Ascending aorta (tissue), 2 donors: ENCODE measurements at places on chromosomes 13 and 19.

GRCh38 chr13:20814224-20814910 lies 40.6 kb upstream of the EEF1AKMT1 start:
- H3K4me3 ChIP-seq, result peak overlapping the region; percentile 38
- no peaks in the 10 kb centered on the region for H3K27me3 ChIP-seq
- H3K4me1 ChIP-seq, result peaks cover 24% of the 10 kb centered on the region
- H3K36me3 ChIP-seq, result peaks cover 4% of the 10 kb centered on the region

DNA sequence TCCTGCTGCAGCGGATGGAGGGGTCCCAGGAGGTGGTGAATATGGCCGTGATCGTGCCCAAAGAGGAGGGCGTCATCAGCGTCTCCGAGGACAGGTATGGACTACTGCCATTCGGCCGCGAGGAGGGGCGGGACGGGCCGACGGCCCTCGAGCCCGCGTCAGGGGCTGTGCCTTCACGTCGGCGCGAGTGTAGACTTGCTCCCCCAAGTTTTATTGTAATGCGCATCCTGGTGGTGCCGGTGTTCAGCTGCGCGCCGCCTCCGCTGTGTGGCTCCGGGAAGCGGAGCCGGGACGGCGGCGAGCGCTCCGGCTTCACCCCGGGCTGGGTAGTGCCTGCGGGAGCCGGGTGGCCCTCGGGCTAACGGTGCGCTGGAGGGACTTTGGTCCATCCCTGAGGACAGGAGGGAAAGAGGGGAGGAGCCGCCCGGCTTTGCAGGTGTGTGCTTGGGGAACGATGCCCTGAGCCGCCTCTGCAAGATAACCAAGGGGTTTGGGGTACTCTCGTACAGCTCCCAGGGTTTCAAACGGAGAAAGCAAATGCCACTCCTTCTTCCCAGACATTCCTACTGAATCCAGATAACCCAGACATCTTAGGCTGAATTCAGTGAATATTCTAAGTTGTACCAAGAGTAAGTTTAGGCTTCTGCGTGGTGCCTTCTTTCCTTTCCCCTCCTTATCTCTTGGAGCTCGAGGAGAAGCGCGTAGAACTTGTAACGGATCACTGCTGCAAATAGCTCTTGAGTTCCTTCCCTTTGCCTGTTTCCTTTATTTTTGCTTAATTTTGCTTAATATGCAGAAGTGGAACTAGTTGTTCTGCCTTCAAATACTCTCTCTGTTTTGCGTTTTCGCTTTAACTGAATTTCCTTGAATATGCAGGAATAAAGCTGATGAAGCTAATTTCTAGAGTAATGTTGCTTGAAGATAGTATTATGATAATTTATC lies 740 bp downstream of the WDFY2 start:
- H3K4me3 ChIP-seq, result peak overlapping the region; percentile 90
- no peaks in the 10 kb centered on the region for H3K4me1 ChIP-seq
- peak; percentile 81 for DNase-seq
- no peaks in the 10 kb centered on the region for H3K36me3 ChIP-seq
- H3K27me3 ChIP-seq, result no peaks in the 10 kb centered on the region

GRCh38 chr13:67509018-67509417 lies 278.9 kb upstream of the PCDH9 start:
- H3K4me3 ChIP-seq, result no peak overlapping the region
- no peak overlapping the region for H3K27ac ChIP-seq
- no peaks in the 10 kb centered on the region for H3K27me3 ChIP-seq
- no peaks in the 10 kb centered on the region for H3K36me3 ChIP-seq
- H3K4me1 ChIP-seq, result no peaks in the 10 kb centered on the region
- DNase-seq, result no peak

DNA sequence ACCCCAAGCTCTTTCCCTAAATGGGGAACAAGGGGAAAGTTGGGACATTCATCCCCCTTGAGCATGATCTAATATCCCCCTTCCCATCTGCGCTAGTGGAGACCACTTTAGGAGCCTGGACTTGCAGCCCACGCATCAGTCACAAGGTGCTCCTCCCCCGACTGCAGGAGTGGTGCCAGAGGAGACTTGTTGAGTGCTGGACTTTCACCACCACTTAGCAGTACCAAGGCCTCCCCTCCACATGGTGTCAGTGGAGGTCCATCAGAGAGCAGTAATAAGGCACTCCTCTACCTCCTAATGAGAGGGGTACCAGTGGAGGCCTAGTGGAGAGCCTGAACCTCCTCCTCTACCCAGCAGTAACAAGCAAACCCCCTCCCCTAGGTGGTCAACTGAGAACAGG lies 22.5 kb downstream of the CAB39L start:
- no peak overlapping the region for H3K27ac ChIP-seq
- H3K36me3 ChIP-seq, result no peaks in the 10 kb centered on the region
- H3K4me3 ChIP-seq, result no peak overlapping the region
- no peaks in the 10 kb centered on the region for H3K27me3 ChIP-seq
- no peak for DNase-seq

DNA sequence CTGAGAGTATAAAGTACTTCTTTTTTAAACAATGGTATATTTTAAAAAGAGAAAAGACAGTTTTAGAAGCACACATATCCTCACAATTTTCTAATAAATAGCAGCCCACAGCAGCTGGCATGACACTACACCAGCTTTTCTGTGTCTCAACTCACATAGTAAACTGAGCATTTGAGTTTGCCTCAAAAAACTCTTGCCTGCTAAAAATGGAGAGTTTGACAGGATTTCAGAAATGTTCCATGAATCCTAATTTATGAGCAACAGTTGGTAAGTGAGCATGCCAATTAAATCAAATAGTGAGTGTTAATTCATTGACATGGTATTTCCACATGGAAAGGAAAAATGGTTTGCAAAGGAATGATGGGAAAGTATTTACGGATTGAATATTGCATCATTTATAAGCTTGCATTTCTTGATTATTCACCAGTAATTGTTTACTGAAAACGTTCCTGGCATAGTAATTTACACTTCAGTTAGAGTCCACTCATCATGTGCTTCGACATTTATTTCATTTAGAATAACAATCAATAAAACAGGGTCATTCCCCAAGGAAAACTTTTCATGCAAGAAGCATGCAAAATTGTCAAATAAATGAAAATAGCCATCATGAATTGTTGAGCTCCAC lies 323.0 kb downstream of the EFNB2 start:
- H3K4me3 ChIP-seq, result no peak overlapping the region
- no peak for DNase-seq
- H3K27me3 ChIP-seq, result no peaks in the 10 kb centered on the region

DNA sequence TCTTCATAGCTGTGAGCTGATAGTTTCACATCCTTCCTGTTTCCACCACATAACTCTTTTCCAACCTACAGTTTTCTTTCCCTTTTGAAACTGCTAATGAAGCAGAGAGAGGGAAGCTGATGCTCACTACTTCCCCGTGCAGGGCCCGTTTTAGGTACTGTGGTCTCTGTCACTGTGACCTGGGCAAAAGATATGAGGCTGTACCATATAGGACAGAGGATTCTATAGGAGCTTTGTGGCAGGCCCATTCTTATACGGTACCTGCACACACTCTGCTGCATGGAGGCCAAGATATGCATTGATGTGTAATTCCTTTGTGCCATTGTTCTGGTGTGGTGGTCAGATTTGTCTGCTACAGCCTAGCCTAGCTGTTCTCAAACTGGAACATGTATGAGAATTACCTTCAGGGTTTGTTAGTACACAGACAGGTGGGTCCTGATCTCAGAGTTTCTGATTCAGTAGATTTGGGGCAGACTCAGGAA lies 577.3 kb downstream of the LMO7 start:
- H3K27me3 ChIP-seq, result no peaks in the 10 kb centered on the region
- H3K4me3 ChIP-seq, result no peak overlapping the region
- H3K36me3 ChIP-seq, result no peaks in the 10 kb centered on the region
- no peak for DNase-seq

- DNase-seq, result no peak
- H3K4me1 ChIP-seq, result peaks cover 5% of the 10 kb centered on the region
- no peaks in the 10 kb centered on the region for H3K36me3 ChIP-seq
- no peak overlapping the region for H3K4me3 ChIP-seq
Measured at GRCh38 chr13:31896427-31896826, 135.1 kb upstream of the FRY start.

DNA sequence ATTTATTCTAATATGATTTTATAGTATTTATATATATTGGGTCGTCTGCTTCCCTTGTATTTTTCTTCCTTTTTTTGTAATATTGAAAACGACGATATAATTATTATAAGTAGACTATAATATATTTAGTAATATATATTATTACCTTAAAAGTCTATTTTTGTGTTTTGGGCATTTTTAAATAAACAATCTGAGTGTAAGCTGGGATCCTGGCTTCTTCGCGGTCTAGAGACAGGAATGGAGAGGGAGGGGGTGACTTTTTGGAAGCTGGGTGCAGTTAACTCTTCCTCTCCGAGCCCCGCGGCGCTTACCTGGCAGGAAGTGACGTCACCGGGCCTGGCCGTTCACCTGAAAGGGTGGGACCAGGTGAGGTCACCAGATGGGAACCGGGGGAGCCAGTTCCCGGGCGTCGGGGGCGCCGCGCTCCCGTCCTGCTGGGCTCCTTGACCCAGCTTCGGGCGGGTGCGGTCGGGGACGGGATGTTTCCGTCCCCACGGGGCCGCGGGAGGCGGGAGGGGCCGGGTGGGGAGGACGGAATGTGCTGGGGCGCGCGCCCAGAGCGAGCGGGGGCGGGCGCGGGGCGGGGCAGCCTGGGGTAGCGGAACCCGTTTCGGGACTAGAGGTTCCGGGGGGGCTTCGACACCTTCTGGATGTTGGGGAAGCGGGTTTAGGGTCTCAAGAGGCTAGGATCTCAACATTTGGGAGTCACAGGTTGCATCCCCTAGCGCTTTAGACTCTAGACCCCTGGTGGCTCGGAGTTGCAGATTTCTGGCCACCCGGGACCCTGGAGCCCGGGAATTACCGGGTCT lies 2.8 kb downstream of the ZFP36 start:
- peak overlapping the region; percentile 100 for H3K27ac ChIP-seq
- peak; percentile 71 for DNase-seq
- peak overlapping the region; percentile 98 for H3K4me3 ChIP-seq
- H3K36me3 ChIP-seq, result peaks cover 18% of the 10 kb centered on the region
- no peaks in the 10 kb centered on the region for H3K27me3 ChIP-seq

DNA sequence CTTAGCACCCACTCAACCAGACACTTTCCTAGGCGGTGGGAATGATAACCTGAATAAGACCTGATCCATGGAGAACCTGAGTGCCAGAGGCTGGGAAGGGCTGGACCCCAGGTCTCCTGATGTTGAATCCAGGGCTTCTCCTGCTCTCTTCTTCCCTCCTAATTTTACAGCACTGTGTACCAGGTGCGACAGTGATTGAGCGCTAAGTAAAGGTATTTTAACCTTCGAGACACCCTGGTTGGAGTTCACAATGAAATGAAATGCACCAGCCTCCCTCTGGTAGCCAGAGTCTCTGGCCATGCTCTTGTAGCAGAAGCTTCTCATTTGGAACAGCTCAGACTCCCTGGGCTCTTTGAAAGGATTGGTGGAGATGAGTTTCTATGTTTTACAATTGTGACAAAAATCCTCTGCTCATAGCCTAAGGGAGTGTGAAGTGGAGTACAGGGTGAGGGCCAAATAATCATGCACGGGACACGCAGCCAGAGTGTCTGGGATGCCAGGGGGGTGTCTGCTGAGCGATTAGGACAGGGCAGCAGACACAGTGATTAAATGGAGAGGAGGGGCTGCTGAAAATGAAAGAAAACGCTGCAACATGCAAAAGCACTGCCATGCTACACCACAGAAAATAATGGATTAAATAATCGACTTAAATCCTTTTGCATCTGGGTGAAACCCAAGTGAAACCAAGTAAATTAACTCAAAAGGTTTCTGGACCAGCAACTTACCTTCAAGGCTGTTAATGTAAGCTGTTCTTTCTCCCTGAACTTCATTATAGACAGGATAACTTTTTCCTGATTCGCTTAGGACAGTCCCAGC lies 83.8 kb downstream of the FAM216B start:
- no peaks in the 10 kb centered on the region for H3K27me3 ChIP-seq
- no peaks in the 10 kb centered on the region for H3K4me1 ChIP-seq
- DNase-seq, result no peak
- H3K4me3 ChIP-seq, result no peak overlapping the region
- no peak overlapping the region for H3K27ac ChIP-seq
- H3K36me3 ChIP-seq, result no peaks in the 10 kb centered on the region

DNA sequence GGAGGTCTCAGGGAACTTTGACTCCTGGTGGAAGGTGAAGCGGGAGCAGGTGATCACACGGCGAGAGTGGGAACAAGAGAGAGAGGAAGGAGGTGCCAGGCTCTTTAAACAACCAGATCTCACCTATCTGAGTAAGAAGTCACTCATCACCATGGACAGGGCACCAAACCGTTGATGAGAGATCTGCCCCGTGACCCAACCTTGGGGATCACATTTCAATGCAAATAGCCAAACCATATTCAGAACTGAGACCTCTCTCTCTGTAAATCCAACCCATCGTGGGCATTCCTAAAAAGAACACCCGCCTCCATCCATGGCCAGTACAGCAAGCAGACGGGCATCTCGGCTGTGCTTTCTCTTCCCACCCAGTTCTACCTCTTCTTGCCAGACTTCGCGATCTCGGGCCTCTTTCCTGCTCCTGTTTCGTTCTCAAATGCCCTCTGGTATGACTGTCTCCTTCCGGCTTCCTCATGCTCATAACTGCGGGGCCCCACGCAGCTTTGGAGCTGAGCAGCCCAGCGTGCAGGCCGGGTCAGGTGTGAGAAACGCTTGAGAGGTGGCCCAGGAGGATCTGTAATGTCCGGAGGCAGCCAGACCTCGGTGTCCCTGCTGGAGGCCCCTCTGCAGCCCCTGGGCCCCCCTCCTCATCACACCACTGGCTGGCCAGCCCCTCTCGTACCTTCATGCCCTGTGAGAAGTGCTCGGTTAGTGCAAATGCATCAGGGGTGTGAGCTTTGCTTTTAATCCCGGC lies 97.0 kb upstream of the GPR183 start:
- H3K27me3 ChIP-seq, result no peaks in the 10 kb centered on the region
- no peaks in the 10 kb centered on the region for H3K36me3 ChIP-seq
- H3K4me1 ChIP-seq, result no peaks in the 10 kb centered on the region
- H3K27ac ChIP-seq, result no peak overlapping the region
- no peak overlapping the region for H3K4me3 ChIP-seq

GRCh38 chr13:76992548-76993001 lies 694 bp downstream of the CLN5 start:
- peak overlapping the region; percentile 75 for H3K4me3 ChIP-seq
- peak overlapping the region; percentile 93 for H3K27ac ChIP-seq
- H3K36me3 ChIP-seq, result no peaks in the 10 kb centered on the region
- H3K27me3 ChIP-seq, result no peaks in the 10 kb centered on the region

DNA sequence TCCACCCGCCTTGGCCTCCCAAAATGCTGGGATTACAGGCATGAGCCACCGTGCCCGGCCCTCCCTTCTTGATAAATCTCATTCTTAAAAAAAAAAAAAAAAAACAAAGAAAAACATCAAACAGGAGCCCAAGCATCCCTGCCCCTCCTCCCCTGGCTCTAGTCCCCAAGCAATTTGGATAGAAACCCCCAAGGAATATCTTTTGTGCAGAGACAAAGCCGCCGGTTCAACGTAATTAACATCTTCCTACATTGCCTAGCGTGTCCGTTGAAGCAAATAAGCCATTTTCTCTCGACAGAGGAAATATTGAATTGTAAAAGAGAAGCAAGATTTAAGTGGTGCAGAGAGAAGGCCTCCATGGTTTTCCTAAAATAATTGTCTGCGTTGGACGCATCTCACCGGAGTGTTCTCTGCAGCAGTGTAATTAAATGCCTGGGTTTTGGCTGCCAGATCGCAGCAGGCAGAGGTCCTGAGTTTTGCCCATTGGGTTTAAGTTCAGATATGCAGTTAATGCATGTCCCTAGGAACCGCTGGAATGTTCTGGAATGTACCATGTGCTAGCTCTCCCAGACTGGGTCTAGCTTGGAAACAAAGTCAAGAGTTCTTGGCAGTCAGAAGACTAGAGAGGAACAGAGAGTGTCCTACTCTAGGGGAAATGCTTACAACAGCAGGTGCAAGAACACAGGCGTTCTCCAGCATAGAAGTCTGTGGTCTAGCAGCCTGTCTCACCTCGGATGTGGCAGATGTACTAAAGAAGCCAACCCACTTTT lies 30.8 kb downstream of the PIN1 start:
- no peaks in the 10 kb centered on the region for H3K4me1 ChIP-seq
- H3K4me3 ChIP-seq, result no peak overlapping the region
- H3K36me3 ChIP-seq, result no peaks in the 10 kb centered on the region
- no peaks in the 10 kb centered on the region for H3K27me3 ChIP-seq
- no peak for DNase-seq
